ENCODE measurements at places on chromosomes 3 and 15.

DNA sequence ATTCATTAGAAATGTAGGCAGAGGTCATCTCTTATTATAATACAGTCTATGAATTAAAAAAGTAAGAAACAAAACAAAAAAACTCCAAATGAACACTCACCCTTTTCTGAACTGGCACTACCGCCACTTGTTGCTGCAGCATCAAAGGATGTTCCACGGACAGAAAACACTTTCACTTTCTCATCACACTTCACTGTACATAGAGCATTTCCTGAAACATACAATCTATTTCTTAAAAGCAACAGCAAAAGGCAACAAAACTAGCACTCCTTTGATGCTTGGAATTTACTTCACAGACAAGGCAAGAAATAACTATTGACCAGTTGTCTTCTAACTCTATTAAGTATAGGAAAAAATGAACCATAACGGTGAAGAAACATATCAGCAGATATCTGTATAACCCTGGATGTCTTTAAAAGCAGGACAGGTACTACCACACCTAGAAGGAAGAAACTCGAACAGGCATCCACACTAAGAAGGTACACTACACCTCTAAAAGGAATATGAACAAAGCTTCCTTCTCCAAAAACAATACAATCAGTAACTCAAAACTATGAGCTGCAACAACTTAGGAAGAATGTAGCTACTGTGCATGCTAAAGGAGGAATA lies 24.9 kb downstream of the ETFA start:
- no peak for DNase-seq

DNA sequence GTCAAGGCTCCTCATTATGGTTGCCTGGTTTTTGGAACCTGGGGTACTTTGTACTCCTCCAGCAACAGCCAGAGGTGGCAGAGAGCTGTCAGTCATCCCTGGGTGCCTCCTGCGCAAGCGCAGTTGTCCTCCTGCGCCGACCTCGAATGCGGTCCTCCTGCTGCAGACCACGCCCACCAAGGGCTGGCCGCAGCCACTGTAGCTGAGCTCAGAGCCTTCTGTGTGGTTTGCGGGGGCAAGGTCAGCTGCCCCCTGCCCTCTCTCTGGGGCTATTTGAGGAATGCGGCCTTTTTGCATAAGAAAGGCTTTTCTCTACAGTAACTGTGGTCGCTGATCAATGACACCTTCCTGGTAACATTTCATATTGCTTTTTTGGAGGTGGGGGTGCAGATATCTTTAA lies 131.3 kb upstream of the SNRPN start:
- DNase-seq: no peak

DNA sequence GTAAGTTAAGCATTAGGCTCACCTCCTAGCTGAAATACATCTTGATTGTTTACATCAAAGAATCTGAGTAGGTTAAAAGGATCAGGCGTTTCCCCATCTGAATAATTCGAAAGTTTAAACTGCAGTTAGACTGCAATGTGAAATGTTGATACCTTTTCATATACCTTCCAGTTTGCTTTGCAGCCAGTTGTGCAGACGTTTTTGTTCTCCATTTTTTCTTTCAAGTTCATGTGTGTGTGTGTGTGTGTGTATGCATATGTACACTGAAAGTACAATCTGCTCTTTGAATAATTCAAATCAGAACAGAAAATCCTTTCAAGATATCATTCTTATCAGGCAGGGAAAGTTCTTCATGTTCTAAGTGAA lies 2.9 kb downstream of the ITPR1 start:
- no peak for DNase-seq

- no peak for DNase-seq
Measured at GRCh38 chr3:136586580-136586979, 165.6 kb downstream of the STAG1 start.

DNA sequence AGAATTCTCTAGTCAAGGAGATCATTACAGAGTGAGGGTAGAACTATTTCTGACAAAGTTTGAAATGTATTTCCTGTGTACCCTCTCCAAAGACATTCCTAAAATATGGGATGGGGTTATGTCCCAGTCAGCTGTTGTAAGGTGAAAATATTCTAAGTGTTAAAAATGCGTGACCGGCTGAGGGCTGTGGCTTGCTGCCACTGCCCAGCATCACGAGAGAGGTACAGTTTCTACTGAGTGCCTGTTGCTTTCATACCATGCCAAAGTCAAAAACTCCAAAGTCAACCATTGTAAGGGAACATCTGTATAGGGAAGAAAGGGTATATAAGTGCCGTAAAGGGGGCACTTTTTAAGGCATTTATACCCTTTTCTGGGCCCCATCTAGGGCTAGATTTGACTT lies 30.9 kb downstream of the MAP6D1 start:
- DNase-seq: no peak

- DNase-seq: no peak
Measured at GRCh38 chr15:41596972-41597371, 38.0 kb downstream of the TYRO3 start.

- DNase-seq: no peak
Measured at GRCh38 chr3:182989566-182989965, 9.2 kb upstream of the DCUN1D1 start.

DNA sequence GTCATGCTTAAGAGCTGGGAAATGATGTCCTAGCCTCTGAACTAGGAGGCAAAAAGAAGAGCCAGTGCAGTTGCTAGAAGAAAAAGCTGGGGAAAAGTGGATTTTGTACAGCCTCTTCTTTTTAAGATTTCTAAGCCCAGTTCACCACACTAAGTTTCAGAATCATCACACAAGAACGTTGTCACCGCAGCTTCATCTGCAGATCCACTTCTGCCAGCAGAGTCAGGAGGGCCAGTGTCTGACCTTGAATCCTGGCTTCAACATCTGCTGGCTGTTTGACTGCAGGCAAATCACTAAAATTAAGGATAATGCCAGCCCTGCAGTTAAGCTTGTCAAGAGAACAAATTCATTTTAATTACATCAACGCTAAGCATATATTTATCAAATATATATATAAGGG lies 36.2 kb downstream of the HDC start:
- DNase-seq: no peak

GRCh38 chr3:88141458-88142083 lies 8.2 kb upstream of the C3orf38 start:
- no peak for DNase-seq

- no peak for DNase-seq
Measured at GRCh38 chr3:107956991-107957900, 133.6 kb downstream of the CD47 start.

GRCh38 chr3:185137821-185138220 lies 15.0 kb downstream of the C3orf70 start:
- DNase-seq: no peak

- no peak for DNase-seq
Measured at GRCh38 chr15:66078196-66078928, 175.2 kb downstream of the MEGF11 start.

- DNase-seq: no peak
Measured at GRCh38 chr3:65201926-65202325, 514.1 kb upstream of the ADAMTS9 start.

Data from activated CD4-positive, CD25-positive, alpha-beta regulatory T cell treated with anti-CD3 and anti-CD28 coated beads, Interleukin-2, amount 50 U/mL, for 16 hours (primary cell).